ENCODE measurements at places on chromosomes 1 and 21.

- no peak for DNase-seq
Observed at GRCh38 chr1:116064616-116065015, 46.6 kb upstream of the MAB21L3 start.

DNA sequence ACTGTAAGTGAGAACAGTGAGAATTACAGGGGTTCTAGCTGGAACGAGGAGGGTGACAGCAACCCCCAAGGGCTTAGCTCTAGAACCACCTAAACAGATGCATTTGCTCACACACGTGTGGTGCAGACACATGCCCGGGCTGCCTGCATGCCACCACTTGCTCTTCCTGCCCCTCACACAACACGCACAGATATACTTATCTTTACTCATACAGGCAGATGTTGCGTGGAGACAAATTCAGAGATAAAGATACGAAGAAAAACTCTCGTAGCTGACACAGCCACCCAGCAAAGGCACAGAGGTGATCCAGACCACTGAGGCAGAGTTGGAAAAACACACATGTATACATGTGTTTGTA is 13.5 kb downstream of the VANGL1 start:
- DNase-seq, result no peak

- no peak for DNase-seq
Observed at GRCh38 chr1:229950020-229950419, 117.0 kb upstream of the GALNT2 start.

- no peak for DNase-seq
Observed at GRCh38 chr1:168960595-168960994, 145.9 kb upstream of the ATP1B1 start.

GRCh38 chr1:66251546-66251945 is 282.4 kb upstream of the SGIP1 start:
- no peak for DNase-seq

DNA sequence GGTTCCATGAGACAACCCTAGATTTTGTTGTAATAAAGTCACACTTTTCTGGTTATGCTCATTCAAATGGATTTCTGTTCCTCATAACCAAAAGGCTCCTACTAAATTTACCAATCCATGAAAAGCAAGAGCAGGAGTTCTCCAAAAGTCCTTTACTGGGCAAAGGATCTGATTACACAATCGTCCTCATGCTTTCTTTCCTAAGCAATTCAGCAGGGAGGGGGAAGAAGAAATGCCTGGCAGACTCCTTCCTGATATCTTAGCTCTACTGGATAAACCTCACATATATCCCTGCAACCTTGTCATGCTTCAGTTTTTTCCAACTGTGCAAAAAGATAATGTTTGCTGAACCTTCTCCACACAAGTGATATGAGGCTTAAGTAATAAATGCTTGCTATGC is 67.6 kb upstream of the GUCA2B start:
- DNase-seq, result no peak

DNA sequence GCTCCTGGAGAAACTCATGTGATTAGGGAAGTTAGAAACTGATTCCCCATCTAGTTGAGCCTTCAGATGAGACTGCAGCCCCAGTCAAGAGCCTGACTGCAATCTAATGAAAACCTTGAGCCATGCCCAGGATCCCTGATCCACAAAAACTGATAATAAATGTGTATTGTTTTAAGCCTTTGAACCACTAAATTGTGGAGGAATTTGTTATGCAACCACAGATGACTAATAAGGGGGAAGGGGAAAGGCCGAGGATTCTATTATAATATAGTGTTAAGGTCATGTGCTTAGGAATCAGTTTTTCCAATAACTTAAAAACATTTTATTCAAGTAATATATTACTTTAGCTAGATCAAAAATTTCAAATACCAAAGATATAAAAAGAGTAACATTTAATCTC is 52.8 kb upstream of the USP25 start:
- no peak for DNase-seq

DNA sequence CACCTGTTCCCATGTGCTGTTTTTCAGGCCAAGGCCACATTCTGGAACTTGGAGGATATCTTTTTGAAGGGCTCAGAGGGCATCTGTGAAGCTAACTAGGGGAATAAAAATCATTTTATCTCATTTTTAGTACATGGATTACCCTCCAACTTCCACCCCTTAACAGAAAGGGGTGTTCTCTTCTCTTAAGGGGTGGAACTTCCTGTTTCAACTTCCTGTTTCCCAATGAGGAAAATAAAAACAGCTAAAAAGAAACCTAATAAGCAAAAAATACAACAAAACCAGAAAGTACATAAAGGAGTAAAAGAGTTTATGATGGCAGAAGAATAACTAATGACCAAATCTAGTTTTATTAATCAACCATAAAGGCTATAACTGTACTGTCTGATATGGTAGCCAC is 24.8 kb upstream of the SLC22A15 start:
- DNase-seq, result no peak

DNA sequence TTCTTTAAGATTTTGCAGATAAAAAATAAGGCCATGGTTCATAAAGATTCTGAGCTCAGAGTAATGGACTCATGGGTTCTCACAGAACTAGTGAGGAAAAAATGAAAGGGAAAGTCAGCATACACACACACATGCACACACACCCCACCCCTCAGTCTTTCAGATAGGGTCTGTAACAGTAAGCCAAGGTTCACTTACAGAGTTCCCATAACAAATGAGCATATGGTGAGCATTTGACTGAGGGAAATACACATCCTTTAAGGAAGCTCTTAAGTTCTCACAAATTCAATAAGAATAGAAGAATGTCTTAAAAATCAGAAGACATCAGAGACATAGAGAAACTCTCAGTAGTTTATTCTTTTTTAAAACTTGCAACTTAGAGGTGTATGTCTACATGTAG is 57.9 kb downstream of the NTMT2 start:
- no peak for DNase-seq

GRCh38 chr1:15283526-15283925 is 36.5 kb downstream of the FHAD1 start:
- DNase-seq, result no peak

DNA sequence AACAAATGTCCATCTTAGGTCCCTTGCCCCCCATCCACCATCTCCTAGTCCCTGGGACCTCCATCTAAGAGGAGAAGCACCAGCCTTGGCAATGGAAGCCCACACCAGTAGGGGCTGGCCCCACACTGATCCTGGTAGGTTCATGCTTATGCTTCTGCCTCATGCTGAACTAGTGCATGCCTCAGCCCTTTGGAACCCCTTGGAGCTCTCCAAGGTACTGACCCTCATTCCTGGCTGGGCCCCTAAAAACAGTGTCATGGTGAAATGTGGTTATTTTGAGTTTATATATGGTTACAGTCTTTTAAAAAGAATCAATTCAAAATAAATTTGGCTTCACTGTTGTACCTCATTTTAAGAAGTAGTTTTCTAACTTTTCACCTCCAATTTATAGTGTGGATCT is 108.3 kb downstream of the HIVEP3 start:
- peak; percentile 68 for DNase-seq

DNA sequence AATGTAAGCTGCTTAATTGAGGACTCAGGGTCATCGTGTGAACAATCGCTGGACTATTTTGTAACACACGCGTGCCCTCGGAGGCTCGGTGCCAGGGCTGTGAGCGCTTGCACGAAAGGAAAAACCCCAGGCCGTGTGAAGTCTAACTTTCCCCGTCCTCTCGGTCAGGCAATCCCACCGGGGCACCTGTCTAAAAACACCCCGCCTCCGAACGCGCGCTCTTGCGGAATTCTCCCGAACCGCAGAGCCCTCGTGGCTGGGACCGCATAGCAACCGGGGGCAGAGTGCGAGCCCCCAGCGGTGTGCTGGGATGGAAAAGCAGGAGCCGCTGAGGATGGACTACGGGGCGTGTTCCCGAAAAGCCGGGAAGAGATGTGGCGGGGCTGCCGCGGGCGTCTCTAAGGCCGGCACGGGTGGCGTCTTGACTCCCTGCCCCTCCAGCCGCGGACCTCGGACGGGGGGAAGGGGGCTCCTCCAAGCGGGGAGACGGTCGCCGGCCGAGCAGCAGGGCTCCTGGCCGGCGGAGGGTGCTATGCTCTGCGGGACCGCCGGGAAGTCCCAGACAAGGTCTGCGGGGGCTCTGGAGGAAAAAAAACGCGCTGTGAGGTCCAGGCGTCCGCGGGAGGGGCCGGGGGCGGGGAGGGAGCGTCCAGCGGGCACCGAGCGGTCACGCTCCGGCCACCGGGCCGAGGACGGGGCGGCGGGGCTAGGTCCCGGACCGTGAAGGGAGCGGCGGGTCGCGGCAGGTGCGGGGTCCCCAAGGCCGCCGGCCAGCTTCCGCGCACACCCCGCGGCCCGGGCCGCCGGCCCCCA is 936 bp downstream of the ZBTB21 start:
- peak; percentile 82 for DNase-seq

DNA sequence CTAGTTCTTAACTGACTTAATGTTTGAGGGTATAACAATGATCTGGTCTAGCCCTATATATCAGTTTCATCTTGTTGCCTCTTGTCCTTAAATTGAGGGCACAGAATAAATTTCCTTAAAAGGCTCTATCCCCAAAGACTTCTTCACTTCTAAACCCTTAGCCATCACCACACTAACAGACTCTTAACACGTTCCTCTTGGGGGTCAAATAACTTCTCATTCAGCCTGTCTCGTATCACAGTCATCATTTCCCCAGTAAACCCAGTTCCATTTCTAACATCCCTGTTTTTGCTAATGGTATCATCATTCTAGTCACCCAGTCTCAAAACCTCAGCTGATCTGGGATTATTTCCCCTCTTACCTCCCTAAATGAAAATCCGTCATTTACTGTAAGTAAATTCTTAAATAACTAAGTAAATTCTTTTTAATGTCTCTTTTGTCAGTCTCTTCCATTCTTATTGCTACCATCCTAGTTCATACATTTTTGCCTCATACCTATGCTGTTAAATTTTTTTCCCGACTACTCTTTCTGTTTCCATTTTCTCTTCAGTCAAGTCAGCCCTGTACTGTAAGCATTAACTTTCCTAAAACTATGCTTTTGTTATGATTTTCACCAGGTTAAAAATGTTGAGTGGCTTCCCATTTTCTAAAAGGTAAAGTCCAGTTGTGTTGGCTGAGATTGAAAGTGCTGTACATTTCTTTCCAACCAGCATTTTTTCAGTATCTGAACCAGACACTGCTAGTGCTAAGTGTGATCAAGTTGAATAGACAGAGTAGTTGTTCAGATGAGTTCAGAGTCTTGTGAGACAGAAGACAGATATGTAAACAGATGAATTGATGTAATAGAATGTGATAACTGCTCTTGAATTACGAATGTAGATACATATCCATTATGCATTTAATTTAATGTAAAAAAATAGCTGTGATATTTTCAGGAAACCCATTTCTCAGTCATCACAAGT is 6.9 kb downstream of the CTTNBP2NL start:
- DNase-seq, result no peak

DNA sequence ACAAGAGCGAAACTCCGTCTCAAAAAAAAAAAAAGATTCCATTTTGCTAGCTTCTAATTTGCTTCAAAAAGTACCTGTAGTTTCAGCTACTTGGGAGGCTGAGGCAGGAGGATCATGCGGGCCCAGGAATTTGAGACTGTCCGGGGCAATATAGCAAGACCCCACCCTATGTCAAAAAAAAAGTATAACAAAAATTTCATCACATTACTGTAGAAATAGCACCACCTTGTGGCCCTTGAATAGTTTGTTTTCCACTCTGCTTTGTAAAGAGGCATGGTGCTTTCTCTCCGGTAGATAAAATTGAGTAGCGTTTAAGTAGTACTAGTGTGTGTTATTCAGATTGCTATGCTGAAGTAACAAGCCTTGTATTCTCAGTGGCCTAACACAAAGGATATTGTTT is 18.2 kb upstream of the MSTO1 start:
- peak; percentile 79 for DNase-seq
